ENCODE measurements at places on chromosomes 2 and 18.

GRCh38 chr2:1841903-1842791 is 97.8 kb upstream of the PXDN start:
- no peak for DNase-seq

DNA sequence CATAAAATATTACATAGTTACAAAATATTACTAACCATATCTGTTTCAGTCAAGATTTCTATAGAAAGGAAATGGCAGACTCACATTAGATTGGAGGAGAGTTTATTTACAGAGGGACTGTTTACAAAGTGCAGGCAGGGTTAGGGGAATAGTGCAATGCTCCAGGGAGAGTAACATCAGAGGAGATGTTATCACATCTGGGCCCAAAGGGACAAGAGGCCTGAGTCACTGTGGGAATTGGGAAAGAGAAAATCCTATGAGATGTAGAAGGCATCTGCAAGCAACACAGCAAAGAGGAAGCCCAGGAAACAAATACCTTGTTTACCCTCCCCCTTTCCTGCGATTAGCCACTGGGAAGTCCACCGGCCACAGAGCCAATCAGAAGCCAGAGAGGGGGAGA is 227.3 kb upstream of the TANK start:
- DNase-seq: no peak

GRCh38 chr2:63034526-63034925 is 16.1 kb upstream of the OTX1 start:
- DNase-seq: no peak

DNA sequence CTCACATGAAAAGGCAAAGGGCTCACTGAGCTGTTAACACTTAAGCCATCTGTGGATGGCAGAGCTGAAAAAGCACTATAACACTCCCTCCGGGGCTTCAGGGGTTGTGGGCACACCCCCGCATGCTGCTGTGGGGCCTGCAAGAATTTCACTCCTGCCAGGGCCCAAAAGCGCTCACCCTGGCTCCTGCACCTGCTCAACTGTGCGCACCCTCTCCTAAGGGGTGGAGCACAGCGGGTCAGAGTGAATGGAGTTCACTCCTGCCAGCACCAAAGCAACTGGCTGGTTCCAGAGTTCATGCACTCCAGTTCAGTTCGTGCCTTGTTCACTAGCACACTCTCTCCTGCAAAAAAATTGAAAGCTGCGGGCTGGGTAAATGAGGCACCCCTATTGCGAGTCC is 814.2 kb upstream of the SLC39A10 start:
- DNase-seq: no peak

DNA sequence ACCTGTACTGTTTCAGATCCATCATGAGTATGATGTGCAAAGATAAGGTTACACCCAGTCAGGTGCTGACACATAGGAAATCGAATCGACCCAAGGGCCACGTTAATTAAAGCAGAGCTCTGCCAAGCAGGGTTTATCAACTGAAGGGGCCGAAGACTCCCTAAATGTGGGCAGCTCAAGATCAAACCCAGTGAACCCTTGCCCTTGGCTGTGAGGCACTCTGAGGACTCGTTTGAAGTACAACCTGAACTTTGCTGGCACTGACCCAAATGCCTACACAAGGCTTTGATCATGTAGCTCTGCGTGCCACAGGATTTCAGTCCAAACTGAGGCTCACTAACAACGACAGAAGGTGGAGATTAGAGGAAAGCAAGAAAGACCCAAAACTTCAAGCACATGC is 352.1 kb downstream of the MTX2 start:
- no peak for DNase-seq

GRCh38 chr2:239729151-239729550 is 296.0 kb downstream of the NDUFA10 start:
- DNase-seq: no peak

GRCh38 chr2:106977717-106978116 is 91.8 kb upstream of the ST6GAL2 start:
- no peak for DNase-seq

DNA sequence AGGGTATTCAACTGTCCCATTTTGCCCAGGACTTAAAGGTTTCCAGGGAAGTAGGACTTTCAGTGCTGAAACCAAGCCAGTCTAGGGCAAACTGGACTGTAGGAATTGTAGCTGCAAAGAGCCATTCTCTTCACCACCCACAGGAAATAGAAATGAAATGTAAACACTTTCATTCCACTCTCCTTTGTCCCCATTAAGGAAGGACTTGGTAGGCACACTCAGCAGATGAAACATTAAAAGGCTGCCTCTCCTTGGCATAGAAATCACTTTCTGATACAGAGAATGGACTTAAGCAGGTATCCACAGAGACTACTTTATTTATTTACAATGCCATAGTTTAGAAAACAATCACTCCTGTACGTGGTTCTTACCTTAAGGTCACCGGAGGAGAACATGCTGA is 102.9 kb upstream of the CCDC195 start:
- no peak for DNase-seq

DNA sequence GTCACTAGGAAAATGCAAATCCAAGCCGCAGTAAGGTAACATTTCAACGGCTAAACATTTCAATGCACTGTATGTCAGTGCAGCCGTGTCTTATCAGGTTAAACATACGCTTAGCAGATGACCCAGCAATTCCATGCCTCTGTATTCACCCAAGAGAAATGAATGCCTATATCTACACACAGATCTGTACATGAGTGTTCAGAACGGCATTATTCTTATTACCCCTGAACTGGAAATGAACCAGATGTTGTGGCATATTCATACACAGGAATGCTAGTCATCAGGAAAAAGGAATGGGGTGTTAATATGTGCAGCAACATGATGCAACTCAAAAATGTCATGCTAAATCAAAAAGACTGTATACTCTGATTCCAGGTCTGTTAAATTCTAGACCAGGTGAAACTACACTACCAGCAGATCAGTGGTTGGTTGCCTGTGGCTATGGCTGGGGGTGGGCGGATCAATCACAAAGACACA is 80.4 kb upstream of the RPL31 start:
- DNase-seq: no peak

DNA sequence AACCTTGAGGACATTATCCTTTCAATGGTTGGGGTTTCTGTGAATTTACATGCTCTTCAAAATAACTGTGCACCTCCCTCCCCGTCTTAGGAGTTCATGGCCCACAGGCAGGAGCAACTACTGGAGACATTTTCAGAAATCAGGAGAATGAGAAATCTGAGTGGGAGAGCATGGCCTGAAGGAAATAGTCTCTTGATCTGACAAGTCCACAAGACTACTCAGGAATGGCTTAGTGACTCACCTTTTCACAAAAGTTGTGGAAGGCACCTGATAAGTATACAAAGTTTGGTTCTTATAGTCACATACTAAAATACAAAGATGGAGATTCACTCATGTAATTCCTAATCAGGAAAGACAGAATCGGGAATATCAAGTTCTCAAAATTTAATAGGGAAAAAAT is 83.6 kb upstream of the NCKAP5 start:
- DNase-seq: no peak

GRCh38 chr2:70095720-70096670 is 8.7 kb downstream of the PCBP1 start:
- no peak for DNase-seq

- DNase-seq: no peak
Observed at GRCh38 chr2:203691149-203691548, 15.3 kb upstream of the CD28 start.

DNA sequence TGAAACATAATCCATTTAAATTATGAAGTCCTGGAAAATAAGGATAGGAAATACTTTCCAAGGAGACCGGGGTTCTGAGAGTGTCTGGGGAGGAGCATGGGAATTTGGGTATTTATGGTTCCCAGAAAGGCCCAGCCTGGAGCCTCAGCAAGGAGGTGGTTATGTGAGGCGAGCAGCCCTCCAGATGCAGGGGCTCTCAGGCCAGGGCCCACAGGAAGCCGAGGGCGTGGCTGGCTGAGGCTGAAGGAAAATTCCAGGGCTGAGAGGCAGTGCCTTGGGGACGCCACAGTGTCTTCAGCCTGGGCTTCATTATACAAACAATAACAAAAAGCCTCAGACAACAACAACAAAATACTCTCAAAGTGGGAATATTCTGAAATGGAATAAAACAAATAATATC is 86.9 kb upstream of the SERPINE2 start:
- no peak for DNase-seq

DNA sequence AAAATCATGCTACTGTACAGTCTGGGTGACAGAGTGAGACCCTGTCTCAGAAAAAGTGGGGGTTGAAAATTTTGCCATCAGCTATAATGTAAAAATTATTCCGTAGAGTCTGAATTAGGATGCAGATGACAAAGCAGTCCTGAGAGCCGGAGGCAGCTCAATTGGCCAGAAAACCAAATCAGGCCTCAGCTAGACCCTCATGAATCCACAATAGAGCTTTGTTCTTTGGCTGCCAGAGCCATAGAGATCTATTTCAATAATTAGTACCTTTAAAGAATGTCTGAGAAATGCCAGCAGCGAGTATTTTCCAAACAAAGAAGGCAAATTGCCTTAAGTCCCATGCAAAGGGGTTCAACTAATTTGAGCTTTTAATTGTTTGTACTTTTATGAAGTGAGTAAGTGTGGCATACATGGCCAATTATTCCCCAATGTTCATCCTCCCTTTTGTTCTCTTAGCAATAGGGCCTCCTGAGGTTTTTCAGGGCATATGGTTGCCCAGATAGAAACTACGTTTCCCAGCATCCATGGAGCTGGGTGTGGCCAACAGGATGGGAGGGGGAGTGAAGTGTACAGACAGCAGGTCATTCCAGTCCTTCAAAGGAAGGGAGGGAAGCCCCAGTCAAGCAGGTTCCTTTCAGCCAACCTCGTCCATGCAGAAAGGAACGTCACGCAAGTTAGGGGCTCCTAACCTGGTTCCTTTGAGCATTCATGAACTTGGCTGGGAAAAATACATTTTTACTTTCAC is 211.3 kb upstream of the APCDD1 start:
- DNase-seq: no peak

GRCh38 chr2:88176352-88176984 is 6.3 kb downstream of the THNSL2 start:
- no peak for DNase-seq

GRCh38 chr2:185952100-185952499 is 213.5 kb downstream of the FSIP2 start:
- no peak for DNase-seq

DNA sequence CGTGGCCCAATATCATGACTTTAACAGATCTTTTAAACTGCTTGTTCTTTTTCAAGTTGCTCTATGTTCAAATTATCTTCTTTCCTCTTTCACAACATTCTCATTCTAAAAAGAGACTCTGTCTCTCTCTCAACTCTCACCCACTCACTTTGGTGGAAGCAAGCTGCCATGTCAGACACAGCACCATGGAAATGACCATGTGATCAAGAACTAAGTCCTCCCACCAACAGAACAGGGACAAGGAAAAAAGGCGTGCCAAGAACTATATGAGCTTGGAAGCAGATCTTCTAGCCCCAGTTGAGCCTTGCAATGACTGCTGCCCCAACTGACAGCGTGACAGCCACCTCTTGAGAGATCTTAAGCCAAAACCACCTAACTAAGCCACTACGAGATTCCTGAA is 23.9 kb downstream of the BAZ2B start:
- DNase-seq: no peak

DNA sequence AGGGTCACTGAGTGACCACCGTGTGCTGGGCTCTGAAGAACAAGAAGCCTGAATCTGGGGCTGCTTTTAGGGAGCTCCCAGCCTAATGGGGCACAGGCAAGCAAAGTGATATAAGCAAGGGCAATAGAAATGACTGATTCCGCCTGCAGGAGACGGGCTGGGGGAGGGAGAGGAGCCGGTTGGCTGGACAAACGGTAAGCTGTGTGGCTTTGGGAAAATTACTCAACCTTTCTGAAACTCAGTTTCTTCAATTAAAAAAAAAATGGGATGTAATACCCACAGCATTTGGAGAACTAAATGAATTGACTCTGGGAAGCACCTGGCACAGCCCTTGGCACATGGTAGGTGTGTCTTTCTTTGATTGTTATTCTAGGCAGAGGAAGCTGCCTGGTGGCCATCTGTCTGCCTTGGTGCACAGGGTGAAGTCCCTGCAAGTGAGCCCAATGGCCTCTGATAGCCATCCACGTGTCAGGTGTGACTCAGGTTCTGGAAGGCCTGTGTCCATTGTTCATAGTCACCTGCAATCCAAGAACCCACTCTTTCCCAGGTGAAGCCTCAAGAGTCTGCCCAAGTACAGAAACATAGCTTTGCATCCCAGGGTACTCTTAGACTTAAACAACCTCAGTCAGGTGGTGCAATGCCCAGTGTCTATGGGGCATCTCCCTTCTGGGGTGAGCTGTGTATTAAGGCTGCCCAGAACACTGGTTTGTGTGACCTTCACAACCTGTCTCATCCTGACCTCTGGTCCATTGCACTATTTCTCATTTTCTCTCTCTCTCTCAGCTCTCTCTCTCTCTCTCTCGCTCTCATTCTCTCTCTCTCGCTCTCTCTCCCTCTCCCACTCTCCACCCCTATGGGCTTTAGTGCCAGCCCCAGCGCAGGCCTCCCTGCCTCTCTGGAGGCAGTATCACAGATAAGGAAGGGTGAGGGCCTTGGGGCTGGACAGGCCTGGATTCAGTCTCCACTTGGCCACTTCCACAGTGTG is 30.0 kb upstream of the NTSR2 start:
- DNase-seq: no peak

DNA sequence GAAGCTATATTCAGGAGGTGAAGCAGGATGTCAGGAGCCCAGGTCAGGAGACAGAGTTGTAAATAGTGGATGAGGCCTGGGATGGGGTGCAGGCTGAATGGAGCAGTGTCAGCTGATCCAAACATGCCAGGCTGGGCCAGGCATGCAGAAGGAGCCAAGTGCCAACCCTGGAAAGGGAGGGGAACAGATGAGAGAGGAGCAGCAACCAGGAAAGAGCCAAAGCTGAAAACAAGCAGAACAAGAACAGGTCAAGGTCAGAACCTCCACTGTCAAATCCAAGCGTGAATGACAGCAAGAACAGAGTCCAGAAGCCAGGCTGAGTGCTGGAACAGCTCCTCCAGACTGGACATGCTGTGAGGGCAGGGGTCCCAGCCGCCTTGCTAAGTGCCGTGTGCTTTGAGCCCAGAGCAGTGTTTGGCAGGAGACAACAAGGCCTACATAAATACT is 49.2 kb upstream of the PPP1CB start:
- no peak for DNase-seq

Data from NCI-H1694 (cell line).